Stimulated activated CD8-positive, alpha-beta memory T cell treated with anti-CD3 and anti-CD28 coated beads, Interleukin-4, amount 100 ng/mL, for 4 hours (primary cell): ENCODE measurements at places on chromosomes 11 and 22.

DNA sequence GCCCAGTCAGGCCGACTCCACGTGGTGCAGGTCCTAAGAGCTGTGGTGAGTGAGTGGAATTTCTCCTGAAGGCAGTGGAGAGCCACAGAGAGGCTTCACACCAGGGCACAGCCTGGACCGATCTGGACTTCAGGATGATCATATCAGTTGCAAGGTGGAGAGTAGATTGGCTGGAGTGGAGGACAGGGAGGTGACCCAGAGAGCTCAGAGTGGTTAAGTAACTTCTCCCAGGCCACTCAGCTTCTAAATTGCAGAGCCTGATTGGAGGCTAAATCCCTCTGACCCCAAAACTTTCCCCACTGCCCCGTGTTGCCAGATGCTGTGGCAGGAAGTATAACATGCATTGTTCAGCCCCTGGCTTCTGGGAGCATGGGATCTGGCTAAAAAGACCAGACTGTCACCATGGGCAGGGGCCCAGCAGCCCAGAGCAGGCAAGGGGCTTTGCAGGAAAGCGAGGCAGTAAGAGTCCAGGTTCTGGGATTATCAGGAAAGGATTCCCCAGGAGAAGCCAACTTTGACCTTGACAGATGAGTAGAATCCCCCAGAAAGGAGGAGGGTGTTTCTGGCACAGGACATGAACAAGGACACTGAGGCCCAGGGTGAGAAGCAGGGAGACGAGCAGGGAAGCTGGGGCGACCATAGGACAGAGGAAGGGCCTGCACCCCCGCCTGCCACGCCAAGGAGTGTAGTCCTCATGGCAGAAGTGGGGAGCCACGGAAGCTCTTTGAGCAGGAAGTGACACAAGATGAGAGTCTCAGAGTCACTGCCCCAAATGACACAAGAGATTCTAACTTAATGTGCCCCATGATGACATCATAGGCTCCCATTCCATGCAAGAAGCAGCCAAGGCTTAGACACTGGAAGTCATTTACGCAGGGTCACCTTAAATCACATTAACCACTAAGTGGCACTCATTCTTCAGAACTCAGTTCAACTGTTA is 4.8 kb downstream of the SLC35C1 start:
- DNase-seq, result no peak

DNA sequence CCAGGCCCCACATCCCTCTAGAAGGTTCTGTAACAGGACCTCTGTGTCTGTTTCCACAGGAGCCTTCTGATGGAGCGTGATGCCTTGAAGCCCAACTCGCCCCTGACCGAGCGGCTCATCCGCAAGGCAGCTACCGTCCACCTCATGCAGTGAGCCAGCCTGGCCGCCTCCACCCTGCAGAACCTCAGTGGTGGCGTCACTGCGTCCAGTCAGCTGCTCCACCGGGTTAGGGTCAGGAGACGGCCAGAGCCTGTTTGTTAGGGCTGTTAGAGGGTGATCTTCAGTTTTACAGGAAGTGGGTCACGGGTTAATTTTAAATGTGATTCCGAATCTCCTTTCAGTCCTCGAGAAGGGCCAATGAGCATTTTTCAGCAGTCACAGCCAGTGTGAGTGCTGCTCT is 3.9 kb upstream of the GTSE1 start:
- no peak for DNase-seq

DNA sequence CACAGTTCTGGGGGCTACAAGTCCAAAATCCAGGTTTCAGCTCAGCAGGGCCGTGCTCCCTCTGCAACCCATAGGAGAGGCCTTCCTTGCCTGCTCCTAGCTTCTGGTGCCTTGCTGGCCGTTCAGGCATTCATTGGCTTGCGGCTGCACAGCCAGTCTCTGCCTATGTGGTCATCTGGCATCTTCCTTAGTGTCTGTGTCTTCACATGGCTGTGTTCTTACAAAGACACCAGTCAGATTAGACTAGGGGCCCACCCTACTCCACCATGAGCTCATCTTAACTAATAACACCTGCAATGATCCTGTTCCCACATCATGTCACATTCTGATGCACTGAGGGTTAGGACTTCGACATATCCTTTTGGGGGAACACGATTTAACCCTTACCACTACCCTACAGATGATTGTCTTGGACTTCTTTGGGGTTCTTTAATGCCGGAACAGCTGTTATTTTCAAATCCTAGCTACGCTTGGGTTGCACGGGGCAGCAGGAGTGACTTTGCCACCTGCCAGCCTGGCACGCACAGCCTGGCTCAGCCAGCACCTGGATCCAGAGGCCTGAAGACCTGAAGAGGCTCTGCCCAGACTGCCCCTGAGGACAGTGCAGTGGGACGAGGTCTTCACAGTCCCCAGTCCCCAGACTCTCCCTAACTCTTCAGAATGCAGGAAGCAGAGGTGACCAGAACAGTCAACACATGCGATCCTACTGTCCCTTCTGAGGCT is 7.7 kb upstream of the NEAT1 start:
- DNase-seq, result no peak

- no peak for DNase-seq
These were observed 6.0 kb upstream of the PNPLA5 start for GRCh38 chr22:43897751-43898261.

GRCh38 chr11:23875176-23875850 is 621.5 kb upstream of the LUZP2 start:
- DNase-seq, result no peak
